ENCODE measurements at places on chromosomes 13 and 19.

DNA sequence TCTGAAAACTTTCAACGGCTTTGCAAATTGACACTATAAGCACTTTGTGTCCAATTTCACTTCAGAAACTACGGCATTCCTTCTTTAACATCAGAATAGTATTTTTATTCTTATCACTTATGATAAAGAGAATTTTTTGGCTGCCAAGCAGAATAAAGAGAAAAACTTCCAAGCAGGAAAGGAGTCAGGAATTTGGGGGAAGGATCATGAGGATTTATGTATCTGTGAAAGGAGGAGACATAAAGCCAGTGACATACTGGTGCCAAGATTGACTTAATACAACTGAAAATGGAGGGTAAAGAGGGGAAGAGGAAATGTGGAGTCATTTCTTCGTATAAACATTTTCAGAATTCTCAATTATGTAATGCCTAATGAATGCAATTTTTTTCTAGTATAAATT, 94.7 kb downstream of the RBM26 start:
- no peak for DNase-seq

GRCh38 chr19:8251025-8251472, 41.9 kb downstream of the CERS4 start:
- no peak for DNase-seq

- no peak for DNase-seq
Observed at GRCh38 chr19:5960005-5961001, 17.6 kb downstream of the RANBP3 start.

DNA sequence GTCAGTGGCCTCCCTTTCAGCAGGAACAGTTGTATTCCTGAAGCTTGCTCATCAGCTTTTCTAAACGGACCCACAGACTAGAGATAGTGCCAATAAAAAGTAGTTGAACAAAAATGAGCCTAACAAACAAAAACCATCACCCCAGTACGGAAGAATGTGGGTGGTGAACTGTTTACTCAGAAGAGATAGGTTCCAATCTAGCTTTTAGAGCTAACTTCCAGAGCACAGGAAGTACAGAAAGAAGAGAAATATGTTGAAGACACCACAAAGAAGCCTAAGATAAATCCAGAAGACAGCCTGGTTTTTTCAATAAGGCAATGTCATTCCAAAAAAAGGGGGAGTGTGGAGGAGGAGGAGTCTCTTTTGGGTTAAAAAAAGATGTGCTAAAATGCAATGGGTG, 2.8 kb upstream of the LMO7 start:
- no peak for DNase-seq

GRCh38 chr19:55465460-55466240, 1.1 kb upstream of the C19orf85 start:
- no peak for DNase-seq

DNA sequence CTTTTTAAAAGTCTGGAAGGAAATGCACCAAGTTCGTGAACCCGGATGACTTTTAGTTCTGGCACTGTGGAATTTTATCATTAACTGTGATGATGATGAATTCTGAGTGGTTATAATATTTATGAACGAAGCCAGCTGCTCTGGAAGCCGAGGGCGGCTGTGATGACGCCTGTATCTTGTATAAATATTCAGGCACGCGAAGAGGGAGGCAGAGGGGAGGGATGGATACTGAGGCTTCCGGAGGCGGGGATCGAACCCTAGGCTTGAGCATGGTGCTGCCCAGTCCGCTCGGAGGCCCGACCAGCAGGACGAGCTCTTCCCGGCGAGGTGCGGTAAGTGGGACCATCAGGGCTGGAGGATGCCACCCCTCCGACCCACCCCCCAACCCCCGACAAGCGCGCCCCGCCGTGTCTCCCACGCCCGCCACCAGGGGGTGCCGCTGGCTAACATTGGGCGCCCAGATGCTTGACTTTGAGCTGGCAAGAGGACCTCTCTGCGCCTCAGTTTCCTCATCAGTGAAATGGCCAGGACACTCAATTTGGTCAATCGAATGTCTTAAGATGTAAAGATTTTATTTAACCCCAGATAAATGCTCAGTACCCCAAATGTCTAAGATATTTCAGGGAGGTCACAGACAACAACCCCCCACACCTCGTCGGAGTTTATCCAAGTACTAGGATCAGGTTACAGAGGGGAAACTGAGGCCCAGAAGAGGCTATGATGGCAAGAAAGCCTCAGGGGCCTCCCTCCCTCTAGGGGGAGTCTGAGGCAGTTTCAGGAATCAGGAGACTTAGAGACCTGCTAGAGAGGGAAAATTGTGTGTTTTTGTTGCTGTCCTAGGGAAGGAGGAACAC, 4.5 kb upstream of the RAB3A start:
- peak; percentile 41 for DNase-seq

DNA sequence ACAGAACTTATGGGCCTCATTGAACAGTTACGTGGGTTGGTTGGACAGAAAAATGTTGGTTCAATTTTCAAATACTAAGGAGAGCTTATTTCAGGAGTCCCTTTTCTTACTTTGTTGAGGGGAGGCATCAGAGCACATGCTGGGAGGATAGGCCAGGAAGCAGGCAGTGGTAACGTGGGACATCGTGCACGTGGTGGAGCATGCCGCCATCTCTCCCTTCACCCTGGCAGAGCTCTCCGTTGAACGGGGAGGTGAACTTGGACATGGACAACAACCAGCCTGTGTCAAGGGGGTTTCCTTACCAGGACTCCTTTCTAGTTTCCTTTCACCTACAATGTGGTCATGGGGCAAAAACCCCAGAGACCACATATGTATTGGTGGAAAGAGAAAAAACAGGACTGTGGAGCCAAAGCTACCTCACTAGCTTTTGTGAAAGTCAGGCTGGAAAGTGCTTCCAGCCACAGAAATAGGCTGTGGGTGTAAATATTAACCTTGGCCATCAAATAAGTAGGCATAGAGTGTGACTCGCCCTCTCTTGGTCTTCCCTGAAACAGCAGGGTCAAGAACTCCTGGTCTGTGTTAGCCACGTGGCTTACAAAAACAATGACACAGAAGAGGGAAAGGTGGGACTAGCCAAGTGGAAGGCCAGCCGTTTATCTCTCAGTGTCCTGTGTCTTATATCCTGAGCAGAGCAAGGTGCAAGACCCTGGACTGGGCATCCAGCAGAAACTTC, 14.4 kb downstream of the MICOS13 start:
- DNase-seq: no peak

GRCh38 chr13:43348397-43348796, 325.0 kb downstream of the DNAJC15 start:
- DNase-seq: no peak

GRCh38 chr19:372306-372890, 27.8 kb upstream of the MIER2 start:
- DNase-seq: no peak

DNA sequence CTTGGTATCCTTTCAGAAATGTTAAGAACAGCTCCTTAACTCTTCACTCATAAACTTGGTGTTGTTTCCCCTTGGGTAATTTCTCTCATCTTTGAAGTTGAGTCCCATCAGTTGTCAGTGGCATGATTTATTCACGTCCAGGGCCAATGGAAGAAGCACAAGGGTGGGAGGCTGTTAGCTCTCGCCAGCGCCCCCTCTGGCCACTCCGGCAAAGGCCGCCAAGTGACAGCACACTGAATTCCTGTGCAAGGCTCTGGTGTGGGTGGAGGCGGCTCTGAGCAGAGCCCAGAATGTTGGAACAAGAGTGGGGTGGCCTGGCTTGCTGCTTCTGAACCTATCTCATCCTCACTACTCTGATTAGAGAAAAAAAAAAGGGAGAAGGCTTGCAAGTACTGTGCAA, 13.1 kb upstream of the MEDAG start:
- no peak for DNase-seq

GRCh38 chr19:14410091-14411051, 8.8 kb downstream of the DDX39A start:
- DNase-seq: no peak

DNA sequence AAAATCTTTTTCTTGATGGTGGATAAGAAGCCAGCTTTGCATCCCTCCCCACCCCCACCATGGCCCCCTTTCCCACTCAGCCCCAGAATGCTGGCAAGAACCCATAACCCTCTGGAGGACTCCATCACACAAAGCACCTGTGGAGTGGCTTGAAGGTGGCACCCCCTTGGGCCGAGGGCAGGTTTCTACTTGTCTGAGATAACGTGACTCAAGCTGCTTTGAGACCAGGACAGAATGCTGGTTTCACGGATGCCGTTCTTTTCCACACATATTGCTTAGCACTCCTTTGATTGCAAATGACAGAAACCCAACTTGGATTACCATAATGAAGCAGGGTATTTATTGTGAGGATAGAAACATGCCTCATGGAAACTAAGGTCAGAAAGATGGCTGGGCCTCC, 82.2 kb downstream of the LACC1 start:
- no peak for DNase-seq

DNA sequence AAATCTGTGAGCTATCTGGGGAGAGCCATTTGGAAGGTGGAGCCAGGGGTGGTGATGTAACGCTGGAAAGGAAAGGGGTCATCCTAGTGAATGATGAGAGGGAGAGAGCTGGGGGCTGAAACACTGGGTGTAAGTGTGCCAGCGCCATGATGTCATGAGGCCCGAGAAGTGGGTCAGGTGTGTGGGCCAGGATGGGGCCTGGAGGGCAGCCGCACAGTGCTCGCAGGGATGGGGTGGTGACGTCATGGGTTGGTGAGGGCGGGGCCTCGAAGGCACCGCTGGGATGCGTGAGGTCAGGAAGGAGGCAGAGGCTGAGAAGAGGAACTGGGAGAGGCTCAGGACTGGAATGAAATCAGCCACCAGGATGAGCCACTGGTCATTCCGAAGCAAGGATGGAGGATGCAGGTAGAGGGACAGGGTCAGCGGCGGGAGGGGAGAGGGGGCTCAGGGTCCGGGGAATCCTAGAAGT, 4.4 kb downstream of the CCDC61 start:
- DNase-seq: no peak

GRCh38 chr19:7230826-7231225, 63.4 kb downstream of the INSR start:
- DNase-seq: no peak

- no peak for DNase-seq
Observed at GRCh38 chr19:45512881-45513483, 5.7 kb downstream of the VASP start.

DNA sequence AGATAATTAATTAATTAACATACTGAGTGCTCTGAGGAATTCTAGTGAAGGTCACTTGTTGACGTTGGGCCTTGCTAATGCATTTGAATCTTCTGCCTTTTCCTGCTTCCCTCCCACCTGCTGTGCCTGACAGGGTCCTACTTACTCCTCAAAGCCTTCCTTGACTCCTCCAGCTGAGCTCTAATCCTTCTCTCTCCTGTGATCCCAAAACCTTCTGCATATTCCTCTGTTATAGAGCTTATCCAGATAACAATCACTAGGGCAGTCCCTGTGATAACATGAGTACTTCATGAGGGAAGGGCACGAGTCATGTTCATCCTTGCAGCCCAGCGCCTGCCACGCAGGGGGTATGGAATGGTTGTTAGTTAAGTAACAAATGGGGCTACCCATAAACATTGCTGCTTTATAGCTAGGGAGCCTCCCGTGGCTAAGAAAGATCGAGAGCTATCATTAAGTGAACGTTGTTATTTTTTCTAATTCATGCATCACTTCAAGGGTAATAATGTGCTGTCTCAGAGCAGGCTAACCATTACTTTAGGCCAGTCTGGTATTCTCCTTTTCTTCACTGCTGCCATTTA, 19.1 kb upstream of the SPATA13 start:
- DNase-seq: no peak

DNA sequence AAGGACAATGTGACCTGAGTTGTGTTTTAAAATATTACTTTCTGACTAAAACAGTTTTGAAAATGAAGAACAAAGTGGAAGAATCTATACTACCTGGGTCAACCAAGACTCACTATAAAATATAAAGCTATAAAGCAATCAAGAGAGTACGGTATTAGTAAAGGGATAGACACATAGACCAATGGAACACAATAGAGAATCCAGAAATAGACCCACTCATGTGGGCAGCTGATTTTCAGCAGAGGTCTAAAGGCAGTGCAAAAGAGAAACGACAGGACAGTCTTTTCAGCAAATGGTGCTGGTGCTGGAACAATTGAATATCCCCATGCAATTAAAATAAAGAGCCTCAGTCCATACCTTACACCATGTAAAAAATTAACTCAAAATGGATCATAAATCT, 224.7 kb downstream of the RGCC start:
- no peak for DNase-seq

DNA sequence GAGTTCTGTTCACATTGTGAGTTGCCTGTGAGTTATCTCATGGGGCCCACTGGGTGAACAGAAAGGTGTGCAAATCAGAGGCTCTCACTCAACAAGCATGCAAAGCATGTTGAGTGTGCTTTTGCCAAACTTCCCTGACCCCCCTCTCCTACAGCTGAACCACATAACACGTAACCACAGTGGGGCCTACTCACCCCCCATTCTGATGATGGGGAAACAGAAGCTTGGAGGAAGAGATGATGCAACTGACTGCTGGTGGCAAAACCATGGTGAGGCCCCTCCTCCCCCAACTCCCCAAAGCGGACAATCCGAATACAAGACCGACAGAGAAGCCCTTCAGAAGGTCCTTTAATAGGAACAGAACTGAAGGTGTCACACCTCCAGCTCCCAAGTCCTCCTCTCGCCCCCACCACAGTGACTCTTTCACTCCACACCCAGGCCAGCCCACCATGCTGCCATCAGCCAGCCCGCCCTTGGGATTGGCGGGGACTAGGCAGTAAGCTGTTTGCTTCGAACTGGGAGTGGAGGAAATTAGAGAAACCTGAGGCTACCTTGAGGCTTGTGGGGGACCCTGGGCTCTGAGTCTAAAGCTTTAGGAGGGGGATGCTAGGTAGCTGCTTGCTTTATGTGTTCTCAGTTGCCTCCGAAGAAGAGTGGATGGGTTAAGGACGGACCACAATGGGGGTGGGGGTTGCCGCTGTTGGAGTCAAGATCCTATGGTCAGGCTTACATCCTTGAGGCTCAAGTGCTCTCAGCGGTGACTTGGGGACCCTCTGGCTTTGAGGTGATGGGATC, 3.8 kb downstream of the ZNF784 start:
- no peak for DNase-seq

DNA sequence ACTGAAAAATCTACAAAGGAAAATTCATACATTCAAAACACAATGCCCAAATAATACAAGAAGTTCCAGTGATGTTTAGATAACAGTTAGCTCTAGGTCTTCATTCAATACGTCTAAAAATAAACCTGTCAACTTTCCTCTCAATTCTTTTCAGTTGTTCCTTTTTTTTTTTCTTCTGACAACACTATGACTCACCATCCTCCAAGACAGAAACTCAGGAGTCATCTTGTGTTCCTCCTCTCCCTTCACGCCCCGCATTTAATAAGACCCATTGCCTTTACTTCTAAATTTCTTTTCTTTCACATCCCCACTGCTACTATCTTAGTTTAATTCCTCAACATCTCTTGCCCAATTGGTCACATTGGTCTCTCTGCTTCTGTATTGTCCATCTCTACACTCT, 759.9 kb downstream of the GPC5 start:
- no peak for DNase-seq

- DNase-seq: no peak
Observed at GRCh38 chr13:70363991-70364390, 255.7 kb upstream of the KLHL1 start.

DNA sequence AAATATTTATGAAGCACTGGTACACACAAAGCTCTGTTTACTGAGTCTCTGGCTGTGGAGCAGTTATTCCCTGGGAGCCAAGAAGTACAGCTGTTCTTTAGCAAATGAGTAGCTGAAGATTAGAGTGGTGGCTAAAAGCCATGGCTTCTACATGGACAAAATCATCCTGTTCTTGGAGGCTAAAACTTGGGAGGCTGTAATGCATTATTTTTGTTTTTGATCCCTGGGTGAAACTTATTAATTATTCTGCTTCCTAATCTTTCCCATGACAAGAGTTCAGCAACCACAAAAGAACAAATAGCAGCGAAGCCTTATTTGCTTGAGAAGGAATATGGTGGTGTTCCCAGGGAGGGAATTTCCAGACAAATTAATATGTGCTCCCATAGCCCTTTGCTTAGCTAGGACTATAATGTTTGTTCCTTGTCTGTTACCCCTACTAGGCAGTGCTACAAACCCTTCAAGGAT, 109.5 kb downstream of the DCT start:
- DNase-seq: no peak

All from stimulated activated CD4-positive, alpha-beta T cell treated with anti-CD3 and anti-CD28 coated beads, Interleukin-12 subunit alpha, Interleukin-12 subunit beta, amount 100 ng/mL, for 24 hours (primary cell).